Osteoblast (primary cell): ENCODE measurements at places on chromosomes 2 and 18.

- H3K27me3 ChIP-seq, result no peaks in the 10 kb centered on the region
- H3K27ac ChIP-seq, result no peak overlapping the region
- H3K4me1 ChIP-seq, result no peaks in the 10 kb centered on the region
- DNase-seq, result no peak
- no peak overlapping the region for H3K4me3 ChIP-seq
Measured at GRCh38 chr2:174931724-174932123, 73.5 kb downstream of the CHN1 start.

DNA sequence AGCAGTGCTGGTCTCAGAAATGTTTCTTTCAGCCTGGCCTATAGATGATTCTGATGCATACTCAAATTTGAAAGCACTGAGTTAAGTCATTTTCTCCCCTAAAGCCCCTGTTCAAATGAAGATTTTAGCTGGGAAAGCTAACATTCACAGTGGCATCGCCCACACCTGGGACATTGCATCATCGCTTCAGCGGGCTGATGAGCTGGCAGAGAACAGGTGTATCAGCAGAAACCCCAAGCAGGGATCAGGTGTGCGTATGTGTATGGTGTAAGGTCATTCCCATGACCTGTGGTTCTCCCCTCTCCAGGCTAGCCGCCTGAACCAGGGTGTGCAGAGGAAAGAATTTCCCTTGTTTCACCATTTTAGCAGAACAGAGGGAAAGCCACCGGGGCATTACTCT lies 56.3 kb downstream of the EPAS1 start:
- H3K27me3 ChIP-seq, result no peaks in the 10 kb centered on the region
- no peak overlapping the region for H3K4me3 ChIP-seq
- H3K27ac ChIP-seq, result no peak overlapping the region
- H3K4me1 ChIP-seq, result no peaks in the 10 kb centered on the region
- no peak for DNase-seq
- peaks cover 71% of the 10 kb centered on the region for H3K36me3 ChIP-seq

- DNase-seq, result no peak
- no peaks in the 10 kb centered on the region for H3K27me3 ChIP-seq
- no peak overlapping the region for H3K27ac ChIP-seq
- H3K36me3 ChIP-seq, result peaks cover 5% of the 10 kb centered on the region
- H3K4me1 ChIP-seq, result no peaks in the 10 kb centered on the region
Measured at GRCh38 chr2:121608367-121608766, 40.9 kb downstream of the CLASP1 start.

DNA sequence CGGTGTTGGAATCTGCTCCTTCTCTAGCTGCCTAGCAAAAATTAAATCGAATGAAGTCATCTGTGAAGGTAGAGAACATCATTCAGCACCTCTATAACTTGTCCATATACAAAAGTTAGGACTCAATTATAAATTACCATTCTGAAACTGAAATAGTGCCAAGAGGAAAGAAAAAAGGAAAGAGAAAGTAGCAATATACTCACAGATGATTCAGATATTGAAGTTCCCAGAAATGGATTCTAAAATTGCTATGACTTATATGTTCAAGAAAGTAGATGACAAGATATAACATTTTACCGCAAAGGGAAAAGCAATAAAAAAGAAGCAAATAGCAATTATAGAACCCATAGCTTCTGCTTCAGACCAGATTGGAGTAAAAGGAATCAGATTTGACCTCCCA lies 333.6 kb upstream of the GYPC start:
- H3K4me1 ChIP-seq, result no peaks in the 10 kb centered on the region
- no peaks in the 10 kb centered on the region for H3K36me3 ChIP-seq
- H3K4me3 ChIP-seq, result no peak overlapping the region
- no peak for DNase-seq

DNA sequence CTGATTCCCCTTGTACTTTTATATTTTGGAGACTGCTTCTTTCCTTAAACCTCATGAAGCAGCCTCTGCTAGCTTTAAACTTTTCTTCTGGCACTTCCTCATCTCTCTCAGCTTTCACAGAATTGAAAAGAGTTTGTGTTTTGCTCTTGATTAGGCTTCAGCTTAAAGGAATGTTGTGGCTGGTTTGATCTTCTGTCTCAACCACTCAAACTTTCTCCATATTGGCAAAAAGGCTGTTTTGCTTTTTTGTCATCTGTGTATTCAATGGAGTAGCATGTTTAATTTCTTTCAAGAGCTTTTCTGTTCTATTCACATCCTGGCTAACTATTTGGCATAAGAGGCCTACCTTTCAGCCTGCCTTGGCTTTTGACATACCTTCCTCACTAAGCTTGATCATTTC lies 36.3 kb upstream of the MSTN start:
- H3K36me3 ChIP-seq, result no peaks in the 10 kb centered on the region
- no peak overlapping the region for H3K4me3 ChIP-seq
- no peaks in the 10 kb centered on the region for H3K27me3 ChIP-seq
- no peak for DNase-seq
- H3K4me1 ChIP-seq, result no peaks in the 10 kb centered on the region
- H3K27ac ChIP-seq, result no peak overlapping the region

GRCh38 chr2:120077896-120078295 lies 65.0 kb downstream of the EPB41L5 start:
- DNase-seq, result no peak
- H3K27ac ChIP-seq, result no peak overlapping the region
- H3K27me3 ChIP-seq, result no peaks in the 10 kb centered on the region

GRCh38 chr18:72878143-72878542 lies 10.4 kb upstream of the NETO1 start:
- no peaks in the 10 kb centered on the region for H3K4me1 ChIP-seq
- no peak overlapping the region for H3K4me3 ChIP-seq
- no peak for DNase-seq
- H3K36me3 ChIP-seq, result no peaks in the 10 kb centered on the region

DNA sequence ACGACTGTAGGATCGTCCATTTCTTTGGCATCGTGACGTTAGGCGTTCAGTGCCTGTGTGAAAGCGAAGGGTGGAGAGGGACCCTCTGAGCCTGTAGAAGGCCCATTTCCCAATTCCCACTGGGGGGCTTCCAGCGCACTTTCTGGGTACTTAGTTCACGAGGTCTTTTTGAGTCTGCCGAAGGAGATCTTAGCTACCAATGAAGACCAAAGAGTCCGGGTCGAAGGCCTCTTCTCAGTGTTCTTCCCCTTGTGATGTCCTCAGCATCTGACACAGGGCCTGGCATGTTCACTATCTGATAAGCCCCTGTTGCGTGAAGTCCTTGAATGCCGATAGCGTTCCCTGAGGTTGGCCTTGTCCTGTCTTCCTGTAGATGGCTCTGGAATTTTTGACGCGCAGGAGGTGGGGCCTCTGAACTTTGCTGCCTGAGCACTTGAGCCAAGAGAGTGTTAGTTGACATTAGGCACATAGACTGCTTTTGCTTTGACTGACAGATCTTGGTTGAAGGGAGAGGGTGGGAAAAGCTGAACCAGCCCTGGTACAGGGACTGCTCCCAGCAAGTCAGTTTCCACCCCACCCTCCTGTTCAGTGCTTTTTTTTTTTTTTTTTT lies 52.8 kb downstream of the LDLRAD4 start:
- H3K36me3 ChIP-seq, result no peaks in the 10 kb centered on the region
- DNase-seq, result no peak
- no peaks in the 10 kb centered on the region for H3K4me1 ChIP-seq
- no peak overlapping the region for H3K4me3 ChIP-seq
- peaks cover 5% of the 10 kb centered on the region for H3K27me3 ChIP-seq

- no peak overlapping the region for H3K27ac ChIP-seq
- DNase-seq, result no peak
- H3K4me3 ChIP-seq, result no peak overlapping the region
- H3K36me3 ChIP-seq, result no peaks in the 10 kb centered on the region
Measured at GRCh38 chr2:86225581-86225980, 26.3 kb downstream of the MRPL35 start.
